ENCODE measurements at places on chromosomes 11 and 22.

GRCh38 chr11:66848671-66849500 is 5.6 kb downstream of the RCE1 start:
- no peak for DNase-seq

DNA sequence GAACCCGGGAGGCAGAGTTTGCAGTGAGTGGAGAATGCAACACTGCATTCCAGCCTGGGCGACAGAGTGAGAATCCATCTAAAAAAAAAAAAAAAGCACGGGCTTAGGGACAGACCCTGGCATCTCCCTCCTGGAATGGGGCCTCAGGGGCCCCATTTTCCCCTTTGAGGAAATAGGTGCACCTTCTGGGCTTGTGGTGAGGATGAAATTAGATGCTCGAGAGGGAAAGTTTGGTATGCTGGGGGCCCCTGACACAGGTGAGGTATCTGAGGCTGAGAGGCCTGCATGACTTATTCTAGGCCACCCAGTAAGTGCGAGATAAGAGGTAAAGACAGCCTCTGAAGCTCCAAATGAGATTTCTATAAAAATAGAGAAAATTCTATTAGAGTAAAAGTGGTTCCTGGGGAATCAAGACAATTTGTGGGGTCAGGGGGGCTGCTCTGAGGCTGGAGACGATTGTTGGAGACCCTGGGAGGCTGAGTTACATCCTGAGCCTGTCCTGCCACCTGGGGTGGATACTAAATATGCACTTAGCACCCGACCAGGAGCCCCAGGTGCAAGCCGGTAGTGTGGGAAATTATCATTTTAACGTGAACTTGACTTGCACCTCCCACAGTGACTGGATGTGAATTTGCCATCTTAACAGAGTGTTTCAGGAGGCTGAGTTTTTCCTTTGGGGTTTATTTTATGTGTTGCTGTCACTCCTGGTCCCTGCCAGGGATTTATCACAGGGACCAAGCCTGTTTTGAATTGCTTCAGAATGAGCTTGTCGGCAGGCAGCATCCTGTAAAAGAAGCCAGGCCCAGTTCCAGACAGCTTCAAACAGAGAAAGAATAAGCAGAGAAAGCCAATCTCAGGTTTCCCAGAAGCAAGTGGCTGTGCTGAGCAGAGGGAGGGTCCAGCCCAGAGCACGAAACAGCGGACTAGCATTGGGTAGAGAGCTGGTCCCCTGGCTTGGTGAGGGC is 48.4 kb upstream of the TSKU start:
- no peak for DNase-seq

DNA sequence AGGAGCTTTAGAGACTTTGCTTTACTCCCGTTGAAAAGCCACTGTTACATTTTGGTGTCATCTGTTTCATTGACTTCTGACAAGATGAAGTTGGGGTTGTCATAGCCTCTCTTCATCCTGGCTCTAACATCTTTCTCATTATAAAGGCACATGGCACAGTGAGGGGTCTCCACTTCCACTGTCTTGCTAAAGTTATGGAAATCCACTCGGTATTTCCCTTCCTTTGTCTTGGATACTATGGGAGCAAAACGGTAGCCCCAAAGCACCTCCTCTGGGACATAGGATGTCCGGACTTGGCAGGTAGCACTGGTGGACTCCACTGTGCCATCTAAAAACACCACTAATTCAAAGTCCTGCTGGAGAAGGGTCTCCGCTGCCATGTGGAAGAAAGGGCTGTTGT is 28.0 kb downstream of the KCNJ1 start:
- DNase-seq: no peak

GRCh38 chr22:46803031-46803880 is 40.8 kb downstream of the TBC1D22A start:
- peak; percentile 66 for DNase-seq

- no peak for DNase-seq
Observed at GRCh38 chr22:24023204-24023789, 12.2 kb downstream of the CABIN1 start.

GRCh38 chr11:59556115-59556916 is 45.0 kb downstream of the OR4D9 start:
- peak; percentile 60 for DNase-seq

GRCh38 chr11:78931891-78932290 is 357.2 kb upstream of the NARS2 start:
- no peak for DNase-seq

GRCh38 chr22:44707178-44707577 is 5.2 kb downstream of the PRR5 start:
- DNase-seq: no peak

DNA sequence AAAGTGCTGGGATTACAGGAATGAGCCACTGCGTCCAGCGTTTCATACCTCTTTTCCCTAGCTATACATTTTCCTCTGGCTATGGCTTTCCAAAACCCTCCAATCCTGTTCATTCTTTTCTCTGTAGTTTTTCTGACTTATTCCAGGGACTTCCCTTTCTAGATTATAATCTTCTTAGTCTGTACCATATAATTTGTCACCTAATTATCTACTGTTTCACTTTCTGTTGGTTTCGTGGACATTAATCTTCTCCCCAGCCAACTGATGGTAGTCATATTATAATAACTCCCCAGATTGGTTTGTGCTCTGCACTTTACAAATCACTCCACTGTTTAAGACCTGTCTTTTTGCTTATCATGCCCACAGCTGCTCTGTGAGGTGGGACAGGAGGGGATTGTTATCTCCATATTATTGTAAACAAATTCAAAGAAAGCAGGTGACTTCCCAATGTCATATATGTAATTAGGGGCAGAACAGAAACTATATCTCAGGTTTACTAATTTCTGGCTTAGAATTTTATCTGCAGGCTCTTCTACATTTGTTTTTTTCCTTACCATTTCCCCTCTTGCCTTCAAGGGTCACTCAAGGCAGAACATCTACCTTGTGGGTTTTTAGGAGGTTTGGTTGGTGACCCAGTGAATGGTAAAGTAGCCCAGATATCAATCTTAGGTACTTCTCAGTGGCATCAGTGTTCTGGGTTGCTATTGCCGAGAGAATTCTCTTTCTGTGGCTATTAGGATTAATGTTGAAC is 23.9 kb downstream of the STIM1 start:
- DNase-seq: no peak

GRCh38 chr11:12215181-12215593 is 104.8 kb downstream of the MICAL2 start:
- DNase-seq: no peak

GRCh38 chr11:62806611-62807121 is 1.4 kb upstream of the NXF1 start:
- no peak for DNase-seq

DNA sequence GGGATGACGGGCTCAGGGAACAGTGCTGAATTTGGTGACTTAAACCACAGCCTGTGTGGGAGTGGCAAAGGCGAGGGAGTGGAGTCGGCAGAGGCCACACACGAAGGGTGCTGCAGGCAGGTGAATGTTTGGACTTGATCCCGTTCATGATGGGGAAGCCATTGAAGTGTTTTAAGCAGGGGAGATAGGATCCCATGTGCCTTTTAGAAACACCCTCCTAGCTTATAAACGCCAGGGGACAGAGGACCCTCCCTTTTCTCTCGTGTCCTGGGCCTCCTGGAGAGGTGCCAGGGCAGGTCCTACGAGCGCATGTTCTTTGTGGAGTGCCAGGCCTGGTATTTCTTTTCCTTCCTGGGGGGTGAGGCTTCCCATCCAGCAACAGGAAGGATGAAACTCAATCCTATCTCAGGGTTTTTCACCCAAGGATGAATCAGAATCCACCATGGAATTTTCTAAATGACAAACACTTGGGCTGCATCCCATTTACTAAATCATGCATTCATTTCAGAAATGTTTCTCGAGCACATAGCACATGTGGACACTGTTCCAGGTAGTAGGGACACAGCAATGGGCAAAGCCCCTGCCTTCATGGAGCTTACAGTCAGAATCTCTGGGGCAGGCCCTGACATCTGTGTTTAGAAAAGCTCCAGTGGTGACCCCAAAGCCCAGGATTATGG is 59.6 kb downstream of the CHRDL2 start:
- no peak for DNase-seq

GRCh38 chr11:69881467-69882269 is 62.5 kb upstream of the FGF3 start:
- no peak for DNase-seq

- DNase-seq: no peak
Observed at GRCh38 chr11:12868315-12869073, 140.6 kb upstream of the RASSF10 start.

DNA sequence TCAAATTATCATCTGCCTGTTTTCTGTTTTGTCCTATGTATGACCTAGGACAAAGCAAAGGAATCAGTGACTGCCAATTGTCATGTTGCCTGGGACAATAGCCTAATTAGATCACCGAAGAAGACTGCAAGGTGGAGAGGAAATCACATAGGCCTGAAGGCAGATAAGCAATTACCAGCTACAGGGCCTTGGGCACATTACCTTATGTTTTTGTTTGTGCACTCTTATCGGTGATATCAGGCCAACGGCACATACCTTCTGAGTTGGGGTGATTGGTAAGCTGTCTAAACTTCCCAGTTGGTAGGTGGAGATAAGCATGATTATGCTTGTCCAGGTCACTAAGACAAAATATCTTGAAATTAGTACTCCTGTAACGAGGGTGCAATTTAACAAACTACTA is 58.1 kb upstream of the FAM181B start:
- no peak for DNase-seq

GRCh38 chr11:76798202-76798581 is 15.0 kb downstream of the TSKU start:
- no peak for DNase-seq

DNA sequence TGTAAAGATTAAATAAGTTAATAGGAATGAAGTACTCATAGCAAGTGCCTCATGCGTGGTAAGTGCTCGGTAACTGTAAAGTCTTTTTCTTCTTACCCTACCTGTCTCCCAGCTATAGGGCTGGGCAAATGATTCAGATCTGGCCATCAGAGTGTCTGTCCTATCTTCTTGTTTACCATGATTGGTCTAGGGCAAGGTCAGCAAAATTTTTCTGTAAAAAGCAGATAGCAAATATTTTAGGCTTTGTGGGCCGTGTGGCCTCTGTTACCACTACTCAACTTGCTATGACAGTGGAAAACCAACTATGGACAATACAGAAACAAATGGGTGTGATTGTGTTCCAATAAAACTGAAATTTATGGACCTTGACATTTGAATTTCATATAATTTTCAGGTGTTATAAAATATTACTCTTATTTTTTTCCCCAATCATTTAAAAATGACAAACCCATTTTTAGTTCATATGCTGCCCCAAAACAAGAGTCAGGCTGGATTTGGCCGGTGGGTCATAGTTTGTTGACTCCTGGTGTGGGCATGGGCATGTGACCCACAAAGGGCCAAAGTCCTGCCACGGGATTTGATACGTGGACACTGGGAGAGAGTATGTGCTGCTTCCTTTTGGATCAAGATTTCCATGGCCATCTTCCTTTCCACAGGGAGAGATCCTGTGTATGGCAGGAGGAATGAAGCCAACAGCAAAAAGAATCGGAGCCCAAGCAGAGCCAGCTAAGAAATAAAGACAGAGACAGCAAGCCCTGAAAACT is 26.8 kb upstream of the FZD4 start:
- DNase-seq: no peak

Measured in T-helper 1 cell (primary cell).